Hematopoietic multipotent progenitor cell treated with erythropoietin and hydrocortisone succinate and interleukin-3 and kit ligand, for 4 days (in vitro differentiated cells): ENCODE measurements at places on chromosomes 11 and 22.

- no peak for DNase-seq
Observed at GRCh38 chr22:35749808-35750207, 32.1 kb downstream of the APOL5 start.

DNA sequence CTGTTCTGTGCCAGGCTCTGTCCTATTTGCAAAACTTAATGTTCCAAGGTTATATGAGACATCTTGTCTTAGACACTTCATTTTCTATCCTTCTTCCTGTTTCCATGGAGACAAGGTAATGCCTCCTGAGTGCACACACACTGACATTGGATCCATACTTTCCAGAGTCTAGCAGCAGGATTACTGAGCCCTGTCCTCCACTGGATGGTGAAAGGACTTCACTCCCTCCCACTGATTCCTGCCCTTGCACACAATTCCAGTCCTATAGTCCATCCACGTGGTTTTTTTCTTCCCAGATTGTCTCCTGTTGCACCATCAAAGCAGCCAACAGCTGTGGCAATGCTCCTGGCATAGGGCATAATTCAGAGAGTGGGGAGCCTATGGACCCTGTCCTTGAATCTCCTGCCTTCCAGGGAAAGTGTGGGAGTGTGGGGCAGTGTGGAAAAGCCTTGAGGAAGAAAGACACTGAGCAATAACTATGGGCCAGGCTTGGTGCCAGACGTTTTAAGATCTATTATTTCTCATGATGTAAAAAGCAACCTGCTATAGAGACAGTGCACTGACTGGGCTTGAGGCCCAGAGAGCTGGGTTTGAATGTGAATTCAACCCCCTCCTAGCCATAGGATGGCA lies 31.3 kb downstream of the SERPINH1 start:
- no peak for DNase-seq

DNA sequence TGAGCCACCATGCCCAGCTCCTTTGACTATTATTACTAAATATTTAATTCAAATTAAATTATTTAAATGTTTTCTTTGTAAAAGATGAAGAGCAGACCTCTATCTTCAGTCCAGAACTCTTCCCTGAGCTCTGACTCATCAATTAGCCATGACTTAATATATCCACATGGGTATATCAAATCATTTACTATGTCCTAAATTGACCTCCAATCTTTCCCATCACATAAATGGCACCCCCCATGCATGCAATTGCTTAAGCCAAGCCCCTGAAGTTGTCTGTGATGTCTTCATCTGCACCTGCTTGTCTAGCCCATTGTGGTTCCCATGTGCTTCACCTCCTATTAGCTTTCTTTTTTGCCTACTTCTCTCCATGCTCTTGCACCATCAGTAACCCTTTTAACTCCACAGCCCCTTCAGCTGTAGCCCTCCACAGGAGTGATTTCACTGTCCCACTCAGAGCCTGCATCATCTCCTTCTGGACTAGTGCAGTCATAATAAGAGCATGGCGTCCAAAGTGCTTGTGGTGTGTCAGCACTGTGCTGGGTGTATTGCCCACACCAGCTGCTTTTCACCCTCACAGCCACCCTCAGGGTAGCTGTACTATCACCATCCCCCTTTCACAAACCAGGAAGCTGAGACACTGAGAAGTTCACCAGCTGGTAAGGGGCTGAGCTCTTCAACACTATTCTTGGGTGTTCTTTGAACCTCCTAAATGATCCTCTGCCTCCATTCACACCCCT lies 11.8 kb upstream of the THY1 start:
- no peak for DNase-seq

DNA sequence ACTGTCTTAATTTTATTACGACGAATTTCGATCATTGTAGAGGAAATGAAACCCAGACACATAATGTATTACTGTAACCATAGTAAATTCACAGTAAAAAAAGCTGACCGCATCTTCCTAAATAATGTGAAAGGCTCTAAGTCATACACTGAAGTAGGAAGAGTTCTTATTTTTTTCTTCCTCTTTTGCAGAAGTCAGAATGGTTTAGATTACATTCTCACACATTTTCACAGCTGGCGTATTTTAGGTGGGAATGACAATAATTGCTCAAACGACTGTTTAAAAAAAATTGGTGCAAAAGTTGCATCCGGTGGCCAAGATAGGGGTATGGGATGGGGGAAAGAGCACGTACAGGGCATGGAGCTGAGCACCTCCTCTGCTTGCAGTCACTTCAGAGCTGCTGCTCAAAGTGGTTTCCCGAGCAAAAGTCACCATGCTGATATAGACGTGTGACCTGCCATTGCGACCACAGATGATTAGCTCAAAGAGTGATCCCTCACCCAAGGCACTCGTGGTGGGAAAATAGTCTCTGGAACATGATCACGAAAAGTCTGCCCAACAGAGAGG lies 35.3 kb downstream of the MMP13 start:
- peak; percentile 61 for DNase-seq

DNA sequence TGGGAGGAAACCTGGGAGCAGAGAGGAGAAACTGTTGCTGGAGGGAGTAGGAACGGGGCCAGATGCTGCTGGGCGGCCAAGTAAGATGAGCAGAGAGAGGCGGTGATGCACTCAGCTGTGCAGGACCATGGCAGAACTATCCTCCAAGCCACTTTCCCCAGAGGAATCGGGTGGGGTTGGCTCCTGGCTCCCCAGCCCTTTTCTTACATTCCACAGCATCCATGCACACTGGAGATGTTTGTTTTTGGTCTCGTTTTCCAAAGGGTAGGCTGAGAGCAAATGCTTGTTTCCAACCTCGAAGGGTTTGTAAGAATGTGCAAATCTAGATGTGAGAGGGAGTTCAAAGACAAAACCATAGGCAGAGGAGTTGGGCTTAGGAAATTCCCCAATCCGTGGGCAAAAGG lies 73.2 kb downstream of the DBX1 start:
- no peak for DNase-seq

GRCh38 chr11:119375337-119376196 lies 5.9 kb downstream of the USP2 start:
- DNase-seq: no peak

DNA sequence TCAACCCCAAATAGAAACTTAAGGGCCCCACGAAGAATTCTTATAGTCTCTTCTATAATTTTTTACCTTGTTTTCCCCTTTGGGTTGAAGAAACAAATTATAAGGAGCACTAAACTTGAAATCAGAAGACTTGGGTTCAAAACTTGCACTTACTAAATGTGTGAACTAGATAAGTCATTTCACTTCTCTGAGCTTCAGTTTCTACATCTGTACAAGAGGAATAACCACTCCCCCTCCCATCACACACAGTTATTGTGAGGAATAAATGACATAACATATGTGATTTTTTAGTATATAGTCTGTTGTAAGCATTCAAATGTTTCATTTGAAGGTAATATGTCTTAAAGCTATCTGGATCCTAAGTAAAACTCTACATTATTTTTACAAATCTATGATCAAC lies 78.8 kb downstream of the LIF start:
- no peak for DNase-seq

GRCh38 chr11:110833033-110833484 lies 120.8 kb upstream of the ARHGAP20 start:
- DNase-seq: no peak

DNA sequence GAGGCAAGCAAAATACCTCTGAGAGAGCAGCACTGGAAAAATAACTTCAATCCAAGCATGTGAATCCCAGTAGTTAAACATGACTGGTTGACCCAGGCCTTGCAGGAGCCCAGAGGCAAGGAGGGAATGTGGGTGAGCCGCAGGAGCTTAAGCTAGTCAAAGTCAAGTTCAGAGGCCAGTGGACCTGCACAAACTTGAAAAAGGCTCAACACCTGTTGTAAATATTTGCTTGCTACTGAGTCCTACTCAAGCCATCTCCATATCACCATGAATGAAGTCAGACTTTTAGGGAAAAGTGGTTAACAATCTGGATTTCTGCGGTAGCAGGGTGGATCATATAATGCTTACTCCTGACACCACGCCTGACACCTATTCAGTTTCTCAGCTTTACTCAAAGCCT lies 4.8 kb upstream of the CAT start:
- DNase-seq: no peak

GRCh38 chr11:73830261-73830660 lies 42.6 kb downstream of the MRPL48 start:
- no peak for DNase-seq

GRCh38 chr11:94877443-94878200 lies 95.7 kb downstream of the CWC15 start:
- DNase-seq: peak; percentile 57

DNA sequence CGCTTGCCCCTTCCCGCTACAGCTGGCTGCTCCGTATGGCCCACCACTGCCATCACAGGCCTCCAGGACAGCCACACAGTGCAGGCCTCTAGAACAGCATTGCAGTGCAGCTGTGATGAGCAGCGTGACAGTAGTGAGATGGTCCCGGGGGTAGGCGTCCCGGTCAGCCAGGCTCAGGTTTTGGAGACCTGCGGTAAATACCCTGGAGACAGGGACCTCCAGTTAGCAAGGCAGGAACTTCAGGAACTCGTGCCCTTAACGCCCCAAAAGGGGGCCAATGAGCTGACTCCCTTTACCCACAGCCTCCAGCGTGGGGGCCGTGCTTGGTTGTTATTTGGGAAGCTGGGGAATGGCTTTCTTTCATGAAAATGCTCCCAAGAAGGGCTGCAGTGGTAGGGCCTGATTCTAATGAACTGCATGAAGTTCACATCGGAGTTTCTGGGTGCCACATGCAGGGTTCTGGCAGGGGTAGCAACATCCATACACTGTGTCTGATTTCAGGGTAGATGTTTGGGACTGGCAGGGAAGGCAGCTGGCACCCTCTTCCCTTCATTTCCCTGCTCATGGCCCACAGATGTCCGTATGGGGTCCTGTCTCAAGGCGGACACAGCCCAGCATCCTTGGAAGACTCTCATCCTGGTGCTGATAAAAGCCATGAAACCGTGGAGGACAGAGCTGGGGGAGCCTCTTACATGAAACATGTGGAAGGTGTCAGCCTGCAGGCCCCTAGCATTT lies 440.5 kb downstream of the TBC1D22A start:
- DNase-seq: no peak

DNA sequence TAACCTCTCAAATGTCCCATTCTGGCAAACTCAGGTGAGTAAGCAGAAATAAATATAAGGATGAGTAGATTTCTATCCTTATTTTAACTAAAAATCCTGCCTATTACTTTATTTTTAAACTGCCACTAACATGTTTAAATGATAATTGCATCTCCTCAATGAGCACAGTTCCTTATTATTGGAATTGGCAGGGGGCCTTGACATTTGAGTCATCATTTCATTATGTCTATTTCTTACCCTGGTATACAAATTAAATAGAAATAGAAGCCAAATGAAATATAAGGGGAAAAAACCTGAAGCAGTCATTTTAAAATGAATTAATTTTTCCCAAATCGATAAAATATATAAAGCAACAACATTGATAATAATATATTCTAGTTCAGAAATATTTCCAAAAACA lies 81.2 kb downstream of the GUCY1A2 start:
- no peak for DNase-seq

GRCh38 chr11:134625631-134626030 lies 213.6 kb upstream of the B3GAT1 start:
- DNase-seq: no peak

- DNase-seq: no peak
Observed at GRCh38 chr11:45828996-45829395, 18.3 kb upstream of the CRY2 start.

DNA sequence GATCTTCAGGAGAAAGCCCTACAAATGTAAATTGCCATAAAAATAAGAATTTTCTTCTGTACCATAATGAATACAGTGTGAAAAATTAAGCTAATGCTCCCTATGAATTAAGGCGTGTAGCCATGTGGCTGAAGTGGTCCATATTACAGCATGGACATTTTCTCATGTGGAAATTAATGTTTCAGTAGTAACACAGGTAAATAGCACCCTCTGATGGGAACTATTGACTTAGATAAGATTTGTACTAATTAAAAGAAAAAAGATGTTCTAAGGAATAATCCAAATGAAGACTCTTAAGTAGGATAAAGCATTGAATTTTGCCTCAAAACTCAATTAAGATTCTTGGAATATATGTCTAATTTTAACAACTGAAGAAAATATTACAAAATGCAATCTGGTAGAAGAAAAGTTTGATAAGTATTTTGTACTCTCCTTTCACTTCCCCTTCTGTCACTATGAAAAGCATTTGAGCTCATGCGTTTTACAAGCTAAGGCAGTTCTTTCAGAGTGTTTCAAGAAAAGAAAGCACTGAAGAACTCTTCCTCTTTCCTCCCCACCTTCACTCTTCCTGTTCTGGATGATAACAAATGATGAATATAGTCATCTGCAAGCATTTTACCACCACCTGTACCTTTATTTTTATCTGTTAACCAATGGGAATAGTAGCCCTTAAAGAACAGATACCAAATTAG lies 9.9 kb upstream of the OR8D2 start:
- peak; percentile 53 for DNase-seq

- no peak for DNase-seq
Observed at GRCh38 chr11:110295086-110295485, 1.3 kb downstream of the RDX start.

GRCh38 chr22:22830193-22830592 lies 57.4 kb upstream of the IGLL5 start:
- DNase-seq: no peak

- DNase-seq: no peak
Observed at GRCh38 chr11:304061-304506, 3.5 kb upstream of the IFITM2 start.

- DNase-seq: no peak
Observed at GRCh38 chr22:35218079-35218478, 39.2 kb upstream of the HMGXB4 start.

GRCh38 chr22:24037851-24038765 lies 27.0 kb downstream of the CABIN1 start:
- no peak for DNase-seq

GRCh38 chr11:111246956-111247355 lies 1.4 kb downstream of the POU2AF2 start:
- no peak for DNase-seq

- DNase-seq: no peak
Observed at GRCh38 chr11:86993031-86993430, 37.8 kb upstream of the FZD4 start.

GRCh38 chr11:73248526-73249185 lies 23.5 kb upstream of the P2RY6 start:
- DNase-seq: no peak

- no peak for DNase-seq
Observed at GRCh38 chr22:47615051-47615450, 852.6 kb downstream of the TBC1D22A start.

DNA sequence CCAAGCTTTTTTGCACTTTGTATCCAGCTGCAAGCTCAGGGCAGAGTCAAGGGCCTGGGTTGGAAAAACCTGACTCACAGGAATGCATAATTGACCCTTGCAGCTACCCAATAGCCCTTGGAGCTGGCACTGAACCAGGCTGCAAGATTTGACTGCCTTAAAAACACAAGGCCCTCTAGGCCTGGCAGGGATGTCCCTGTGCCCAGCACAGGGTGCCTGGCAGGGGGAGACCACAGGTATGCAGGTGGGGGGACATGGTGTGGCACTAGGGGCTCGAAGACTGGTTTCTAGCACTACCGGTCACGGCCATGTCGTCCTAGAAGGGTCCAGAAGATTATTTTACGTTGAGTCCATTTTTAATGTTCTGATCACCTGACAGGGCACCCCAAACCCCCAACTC lies 30.2 kb downstream of the SBF1 start:
- DNase-seq: no peak

GRCh38 chr11:110827276-110827675 lies 115.0 kb upstream of the ARHGAP20 start:
- no peak for DNase-seq

- DNase-seq: no peak
Observed at GRCh38 chr11:29734287-29734686, 282.5 kb downstream of the KCNA4 start.

GRCh38 chr11:71176812-71177211 lies 75.6 kb downstream of the SHANK2 start:
- DNase-seq: no peak
